ENCODE measurements at places on chromosomes 2 and 18. TPM values are rescaled to one million over a fixed set of nuclear protein-coding genes. Genes with fewer than 3 reads are reported as not detected.

DNA sequence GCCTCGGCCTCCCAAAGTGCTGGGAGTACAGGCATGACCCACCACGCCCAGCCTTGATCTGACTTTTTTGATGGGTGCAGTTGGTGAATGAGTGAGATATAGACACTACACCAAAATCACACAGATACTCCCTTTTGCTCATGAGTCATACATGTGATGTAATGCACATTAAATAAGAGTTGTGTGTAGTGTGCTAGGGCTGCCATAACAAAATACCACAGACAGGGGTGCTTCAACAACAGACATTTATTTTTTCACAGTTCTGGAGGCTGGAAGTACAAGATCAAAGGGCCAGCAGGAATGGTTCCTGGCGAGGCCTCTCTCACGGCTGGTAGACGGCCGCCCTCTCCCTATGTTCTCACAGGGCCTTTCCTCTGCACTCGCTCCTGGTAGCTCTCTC, 46.6 kb downstream of the GBX2 start:
- DNase-seq = no peak

GRCh38 chr2:130355578-130356431, at the start of gene PTPN18:
Gene PTPN18, plus strand, starts transcription at chr2:130356056. Its CDS starts 52 bp downstream, at chr2:130356108.
- DNase-seq = peak; percentile 39

The TMEM37 gene
- 0.11 TPM for total RNA-seq

GRCh38 chr2:118855451-118856279, 8.2 kb upstream of the EN1 start:
- DNase-seq = peak; percentile 79

Data from activated T-cell treated with anti-CD3 and anti-CD28 coated beads, Interleukin-2, amount 50 U/mL, for 4 hours (primary cell).